Endothelial cell of coronary artery (primary cell): ENCODE measurements at places on chromosomes 2 and 18. TPM values are rescaled to one million over a fixed set of nuclear protein-coding genes. Genes with fewer than 3 reads are reported as not detected.

Gene MTLN
- 70.8 and 72.5 TPM in 2 replicates for total RNA-seq

Gene GBX2
- total RNA-seq = 3.3 and 4.5 TPM in 2 replicates

Gene DTNA
- 1.5 and 2.1 TPM in 2 replicates for total RNA-seq

Gene PROM2
- under 0.01 and 0.19 TPM in 2 replicates for total RNA-seq

Gene EGR4
- total RNA-seq = not detected in 2 replicates

Gene ASB18
- not detected in 2 replicates for total RNA-seq

Gene MC2R
- not detected in 2 replicates for total RNA-seq

Gene SLC16A14
- total RNA-seq = 0.09 and 0.18 TPM in 2 replicates

Gene ALPI
- not detected in 2 replicates for total RNA-seq

Gene ARMC9
- total RNA-seq = 19.6 and 26.1 TPM in 2 replicates

Gene PIEZO2
- 9.4 and 56.4 TPM in 2 replicates for total RNA-seq

Gene GPC1
- 18.8 and 66.5 TPM in 2 replicates for total RNA-seq

Gene DOK6
- 0.28 TPM in 1 of 2 replicates, not detected in the other for total RNA-seq

Gene RTP5
- total RNA-seq = not detected in 2 replicates

Gene ZBTB7C
- not detected in 2 replicates for total RNA-seq

Gene CACNB4
- total RNA-seq = 0.18 and 0.28 TPM in 2 replicates

Gene TBC1D8
- total RNA-seq = 27.8 and 30.9 TPM in 2 replicates

Gene CYTIP
- not detected in 2 replicates for total RNA-seq

Gene GALR1
- total RNA-seq = not detected in 2 replicates

Gene DNER
- 0.09 and 3.6 TPM in 2 replicates for total RNA-seq

Gene POTEJ
- 0.09 TPM in 2 replicates for total RNA-seq

Gene CTAGE1
- 0.09 TPM in 1 of 2 replicates, not detected in the other for total RNA-seq

Gene DYNAP
- total RNA-seq = not detected in 2 replicates

Gene SLC8A1
- total RNA-seq = 4.6 and 6.4 TPM in 2 replicates

Gene VWC2L
- not detected in 2 replicates for total RNA-seq

Gene MERTK
- 15.8 and 17.3 TPM in 2 replicates for total RNA-seq

Gene BABAM2
- 11.5 and 15.1 TPM in 2 replicates for total RNA-seq

Gene LIPG
- 48.0 and 56.4 TPM in 2 replicates for total RNA-seq

Gene OBSL1
- total RNA-seq = 16.5 and 22.0 TPM in 2 replicates

Gene TXNDC2
- under 0.01 TPM in 1 of 2 replicates, not detected in the other for total RNA-seq

Gene POMC
- 0.09 and 0.66 TPM in 2 replicates for total RNA-seq

Gene SEMA4C
- total RNA-seq = 17.2 and 18.2 TPM in 2 replicates

Gene ZC3H6
- 1.4 and 2.9 TPM in 2 replicates for total RNA-seq

Gene AQP4
- total RNA-seq = not detected in 2 replicates

Gene SCYGR4
- total RNA-seq = not detected in 2 replicates

Gene APLF
- 4.1 and 6.5 TPM in 2 replicates for total RNA-seq

Gene IGFBP5
- total RNA-seq = 0.45 and 52.9 TPM in 2 replicates

Gene ARHGEF33
- 0.09 and 0.38 TPM in 2 replicates for total RNA-seq

Gene MEP1B
- total RNA-seq = 0.19 TPM in 1 of 2 replicates, not detected in the other

Gene MYOM1
- total RNA-seq = 0.18 and 0.66 TPM in 2 replicates

Gene NT5C1B
- total RNA-seq = not detected in 2 replicates

Gene RGPD3
- total RNA-seq = 0.09 and 0.19 TPM in 2 replicates

Gene XRCC5
- total RNA-seq = 224 and 290 TPM in 2 replicates

Gene ACADL
- not detected in 2 replicates for total RNA-seq

Gene ANTXR1
- total RNA-seq = 4.0 and 18.4 TPM in 2 replicates

Gene TMEM163
- total RNA-seq = 2.3 and 6.6 TPM in 2 replicates

Gene SUMO1
- total RNA-seq = 96.3 and 104 TPM in 2 replicates

Gene SETBP1
- total RNA-seq = 0.38 and 3.2 TPM in 2 replicates

Gene BOK
- total RNA-seq = 29.8 and 51.2 TPM in 2 replicates

Gene GPR35
- total RNA-seq = under 0.01 and 0.47 TPM in 2 replicates

Gene SLC9A4
- total RNA-seq = not detected in 2 replicates

Gene ANKAR
- total RNA-seq = 3.5 and 4.3 TPM in 2 replicates

Gene TMEM198
- 0.09 TPM in 1 of 2 replicates, not detected in the other for total RNA-seq

Gene TEKT4
- not detected in 2 replicates for total RNA-seq

Gene ACMSD
- total RNA-seq = not detected in 2 replicates
